ENCODE measurements at places on chromosomes 13 and 19.

DNA sequence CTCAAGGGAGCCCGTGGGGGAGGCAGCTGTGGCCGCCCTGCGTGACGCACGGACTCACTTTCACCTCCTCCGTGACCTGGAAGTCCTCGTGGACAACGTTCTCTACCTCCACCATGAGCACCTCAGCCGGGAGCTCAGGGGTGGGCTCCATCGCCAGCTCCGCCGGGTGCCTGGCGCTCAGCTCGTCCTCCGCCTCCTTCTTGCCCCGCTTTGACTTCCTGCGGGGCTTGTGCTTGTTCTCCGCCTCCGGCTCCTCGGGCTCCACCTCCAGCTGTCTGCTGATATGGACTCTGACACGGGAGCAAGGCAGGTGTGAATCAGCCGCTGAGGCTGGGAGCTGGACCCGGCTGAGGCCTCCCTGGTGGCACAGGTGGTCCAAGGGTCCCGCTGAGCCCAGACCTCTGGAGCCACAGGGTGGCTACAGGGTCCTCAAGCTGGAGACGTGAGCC, 8.2 kb downstream of the LONP1 start:
- DNase-seq, result no peak

DNA sequence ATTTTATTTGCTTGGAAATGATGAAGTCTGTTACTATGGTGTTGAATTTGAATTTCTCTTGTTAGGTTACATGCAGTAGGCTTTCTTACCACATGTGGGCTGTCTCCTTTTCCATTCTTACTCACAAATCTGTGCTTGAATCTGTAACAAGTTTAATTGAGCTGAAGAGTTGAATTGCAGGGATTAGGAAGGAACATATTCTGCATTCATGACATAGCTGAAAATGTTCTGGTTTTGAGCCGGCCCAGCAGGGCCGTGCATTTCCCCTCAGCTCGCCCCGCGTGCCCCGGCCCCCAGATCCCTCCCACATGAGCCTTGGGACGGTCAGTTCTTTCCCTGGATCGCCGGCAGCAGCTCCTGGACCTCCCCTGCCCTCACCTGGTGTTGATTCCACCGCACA, 28.1 kb downstream of the TFDP1 start:
- DNase-seq, result no peak

DNA sequence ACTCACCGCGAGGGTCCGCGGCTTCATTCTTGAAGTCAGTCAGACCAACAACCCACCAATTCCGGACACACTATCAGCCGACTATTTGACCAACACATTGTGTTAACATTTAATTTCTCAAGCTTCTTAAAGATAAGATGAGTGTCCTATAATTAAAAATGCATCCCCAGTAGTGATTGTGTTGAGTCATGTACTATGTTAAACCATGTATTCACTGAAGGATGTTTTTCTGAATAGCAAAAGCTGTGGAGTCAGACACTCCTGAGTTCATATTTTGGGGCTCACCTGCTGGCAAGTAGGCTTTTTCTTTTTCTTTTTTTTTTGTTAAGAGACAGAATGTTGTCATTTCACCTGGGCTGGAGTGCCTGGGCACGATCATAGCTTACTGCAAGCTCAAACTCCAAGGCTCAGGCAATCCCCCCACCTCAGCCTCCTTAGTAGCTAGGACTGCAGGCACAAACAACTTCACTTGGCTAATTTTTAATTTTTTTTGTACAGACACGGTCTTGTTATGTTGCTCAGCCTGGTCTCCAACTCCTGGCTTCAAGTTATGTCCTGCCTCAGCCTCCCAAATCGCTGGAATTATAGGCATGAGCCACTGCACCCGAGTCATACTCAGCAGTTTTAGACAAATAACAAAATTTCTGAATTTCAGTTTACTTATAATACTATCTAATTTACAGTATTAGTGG, 606.9 kb downstream of the PCDH9 start:
- DNase-seq, result no peak

GRCh38 chr13:83546476-83546875, 335.8 kb downstream of the SLITRK1 start:
- no peak for DNase-seq

GRCh38 chr19:46367426-46367825, 20.5 kb downstream of the PPP5C start:
- DNase-seq, result no peak

GRCh38 chr13:40875583-40875982, 86.2 kb downstream of the SLC25A15 start:
- no peak for DNase-seq

DNA sequence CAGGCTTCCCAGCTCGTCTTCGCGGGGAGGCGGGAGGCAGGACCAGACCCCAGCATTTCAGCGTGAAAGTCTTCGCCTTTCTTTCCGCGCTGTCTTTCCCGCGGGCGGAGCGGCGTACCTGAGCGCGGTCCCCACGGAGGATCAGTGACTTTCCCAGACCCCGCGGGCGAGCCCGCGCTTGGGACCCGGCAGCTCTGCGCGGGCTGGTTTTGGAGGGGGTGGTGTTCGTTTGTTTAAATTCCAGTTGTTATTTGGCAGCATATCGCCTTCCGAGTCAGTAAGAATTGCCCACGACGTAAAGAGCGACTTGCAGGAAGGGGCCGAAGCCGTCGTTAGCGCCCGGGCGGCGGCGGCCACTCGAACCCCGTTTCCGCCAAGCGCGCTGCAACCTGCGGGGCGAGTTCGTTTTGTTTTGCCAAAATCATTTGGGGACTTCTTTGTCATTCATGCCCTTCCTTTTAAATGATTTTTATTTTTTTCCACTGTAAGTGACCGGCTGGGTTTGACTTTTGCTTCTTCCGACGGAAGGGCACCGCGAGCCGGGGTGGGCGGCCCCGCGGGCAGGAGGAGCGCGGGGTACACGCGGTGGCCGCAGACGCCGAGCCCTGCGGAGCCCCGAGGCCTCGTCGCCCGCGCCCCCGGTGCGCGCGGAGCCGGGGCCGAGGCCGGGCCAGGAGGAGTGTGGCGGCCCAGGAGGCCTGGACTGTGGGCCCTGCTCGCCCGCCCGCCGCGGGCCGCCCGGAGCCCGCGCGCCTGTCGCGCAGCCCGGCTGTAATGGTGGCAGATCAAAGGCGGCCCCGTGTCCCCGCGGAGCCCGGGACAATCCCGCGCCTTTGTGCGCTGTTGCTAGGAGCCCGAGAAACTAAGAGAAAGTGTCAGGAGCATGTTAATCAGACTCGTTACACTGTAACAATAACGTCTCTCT, 75.9 kb downstream of the ZIC5 start:
- no peak for DNase-seq

DNA sequence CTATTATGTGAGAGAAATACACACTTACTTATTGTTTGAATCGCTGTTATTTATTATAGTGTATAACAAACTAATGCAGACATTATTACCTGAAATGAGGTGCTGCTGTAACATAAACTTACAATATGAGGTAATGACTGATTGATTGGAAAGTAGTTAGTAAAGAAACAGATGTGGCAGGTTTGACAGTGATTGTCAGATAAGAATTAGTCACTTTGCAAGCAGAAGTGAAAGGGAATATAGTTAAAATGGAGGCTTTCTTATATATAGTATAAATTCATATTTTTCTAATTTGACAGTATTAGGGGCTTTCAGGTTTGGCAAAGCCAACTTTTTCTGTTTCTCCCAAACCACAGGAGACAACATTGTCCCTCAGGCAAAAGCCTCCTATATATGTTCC, 20.6 kb downstream of the MIR17HG start:
- no peak for DNase-seq

GRCh38 chr13:51731759-51732158, 72.2 kb downstream of the DHRS12 start:
- DNase-seq, result peak; percentile 84

GRCh38 chr19:29645491-29645867, 19.8 kb upstream of the PLEKHF1 start:
- DNase-seq, result no peak

DNA sequence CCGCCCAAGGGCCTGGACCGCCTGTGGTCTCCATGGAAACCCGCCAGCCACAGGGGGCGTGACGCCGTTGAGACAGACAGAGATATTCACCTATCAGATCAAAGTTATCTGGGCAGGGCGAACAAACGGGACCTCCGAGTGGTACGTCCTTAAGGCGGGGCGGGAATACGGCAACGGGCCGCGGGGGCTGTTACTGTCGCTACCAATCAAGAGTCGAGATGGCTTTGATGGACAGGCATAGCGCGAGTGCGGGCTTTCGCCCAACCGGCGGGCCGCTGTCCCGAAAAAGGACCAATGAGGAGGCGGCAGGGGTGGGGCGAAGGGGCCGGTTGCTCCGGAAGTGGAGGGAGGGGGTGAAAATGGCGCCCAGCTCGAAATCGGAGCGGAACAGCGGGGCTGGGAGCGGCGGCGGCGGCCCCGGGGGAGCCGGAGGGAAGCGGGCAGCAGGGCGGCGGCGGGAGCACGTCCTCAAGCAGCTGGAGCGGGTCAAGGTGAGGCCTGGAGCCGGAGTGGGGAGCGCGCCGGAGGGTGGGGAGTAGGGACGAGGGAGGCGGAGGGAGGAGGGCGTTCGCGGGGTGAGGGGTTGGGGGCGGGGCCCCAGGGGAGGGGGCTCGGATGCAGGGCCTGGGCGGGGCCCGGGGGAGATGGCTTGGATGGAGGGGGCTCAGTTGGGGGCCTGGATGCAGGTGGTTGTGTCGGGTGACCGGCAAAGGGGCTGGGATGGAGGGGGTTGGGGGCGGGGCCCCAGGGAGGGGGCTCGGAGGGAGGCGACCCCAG, at the start of gene DCAF15:
TSS of gene DCAF15 (plus strand) at position 356 of the 777 bp plus-strand sequence. CDS start at position 360, 4 bp downstream.
- DNase-seq, result peak; percentile 99

DNA sequence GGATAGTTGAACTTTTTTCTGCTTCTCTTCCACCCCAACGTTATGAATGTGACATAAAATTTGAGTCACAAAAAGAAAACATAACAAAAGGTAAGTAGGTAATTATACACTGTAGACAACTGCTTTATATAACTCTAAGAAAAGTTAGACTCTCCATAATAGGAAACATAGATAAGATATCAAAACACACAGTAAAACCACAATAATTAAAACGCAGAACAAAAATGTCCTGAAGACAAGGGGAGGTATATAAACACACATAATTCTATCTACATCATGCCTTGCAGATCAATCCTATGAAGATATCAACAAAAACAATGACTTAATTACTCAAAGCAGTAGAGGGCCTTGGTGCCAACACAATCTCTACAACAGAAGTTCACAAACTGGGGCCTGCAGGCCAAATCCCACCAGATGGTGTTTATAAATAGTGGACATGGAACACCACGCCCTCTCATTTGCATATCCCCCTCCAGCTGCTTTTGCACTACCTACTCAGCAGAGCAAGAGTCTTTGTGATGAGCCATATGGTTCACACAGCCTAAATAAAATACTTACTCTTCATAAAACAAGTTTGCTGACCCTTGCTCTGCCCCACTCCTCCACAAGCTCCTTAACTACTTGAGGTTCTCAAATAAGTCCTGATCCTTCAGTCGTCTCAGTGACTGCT, 254.7 kb downstream of the KLF12 start:
- no peak for DNase-seq

GRCh38 chr13:98858191-98858590, 105.7 kb upstream of the SLC15A1 start:
- no peak for DNase-seq

Measured in fibroblast of mammary gland (primary cell).